ENCODE measurements at places on chromosomes 4 and X.

DNA sequence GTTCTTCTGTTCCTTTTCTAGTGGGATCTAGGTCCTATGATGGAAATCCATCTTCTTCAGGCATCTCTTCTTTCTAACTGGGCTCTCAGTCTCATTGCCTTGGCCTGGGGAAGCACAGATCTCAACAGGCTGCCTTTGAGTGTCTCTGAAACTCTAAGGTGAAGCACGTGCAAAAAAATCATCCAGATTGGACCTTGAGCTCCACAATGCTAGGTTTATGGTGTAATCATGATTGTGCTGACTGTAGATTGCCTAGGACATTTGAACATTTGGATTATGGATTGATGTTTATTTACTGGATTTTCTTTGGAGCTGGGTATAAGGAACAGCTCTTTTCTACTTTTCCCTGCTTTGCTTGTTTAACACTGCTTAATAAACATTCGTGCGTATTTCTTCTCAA is 191.5 kb upstream of the NR3C2 start:
- no peak for DNase-seq

GRCh38 chrX:11759461-11760311 is 1.6 kb downstream of the MSL3 start:
- DNase-seq, result peak; percentile 92

DNA sequence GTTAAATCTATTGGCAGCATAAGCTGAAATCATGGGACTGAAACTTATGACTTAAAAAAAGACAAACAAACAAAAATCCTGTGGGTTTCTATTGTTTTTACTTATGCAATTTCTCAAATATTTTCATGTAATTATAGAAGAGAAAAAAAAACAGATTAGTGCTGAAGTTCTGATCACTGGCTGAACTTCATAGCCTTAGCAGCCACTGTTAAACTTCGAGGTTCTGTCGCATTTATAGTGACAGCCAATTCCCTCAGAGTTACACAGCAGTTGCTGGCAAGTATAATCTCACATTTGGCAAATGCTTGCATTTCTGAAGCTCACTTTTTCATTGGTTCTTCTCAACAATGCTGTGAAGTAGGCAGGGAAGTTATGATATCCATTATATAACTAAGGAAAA is 748.9 kb upstream of the MAGEB2 start:
- no peak for DNase-seq

GRCh38 chr4:121370729-121371325 is 10.0 kb downstream of the QRFPR start:
- DNase-seq, result peak; percentile 59

DNA sequence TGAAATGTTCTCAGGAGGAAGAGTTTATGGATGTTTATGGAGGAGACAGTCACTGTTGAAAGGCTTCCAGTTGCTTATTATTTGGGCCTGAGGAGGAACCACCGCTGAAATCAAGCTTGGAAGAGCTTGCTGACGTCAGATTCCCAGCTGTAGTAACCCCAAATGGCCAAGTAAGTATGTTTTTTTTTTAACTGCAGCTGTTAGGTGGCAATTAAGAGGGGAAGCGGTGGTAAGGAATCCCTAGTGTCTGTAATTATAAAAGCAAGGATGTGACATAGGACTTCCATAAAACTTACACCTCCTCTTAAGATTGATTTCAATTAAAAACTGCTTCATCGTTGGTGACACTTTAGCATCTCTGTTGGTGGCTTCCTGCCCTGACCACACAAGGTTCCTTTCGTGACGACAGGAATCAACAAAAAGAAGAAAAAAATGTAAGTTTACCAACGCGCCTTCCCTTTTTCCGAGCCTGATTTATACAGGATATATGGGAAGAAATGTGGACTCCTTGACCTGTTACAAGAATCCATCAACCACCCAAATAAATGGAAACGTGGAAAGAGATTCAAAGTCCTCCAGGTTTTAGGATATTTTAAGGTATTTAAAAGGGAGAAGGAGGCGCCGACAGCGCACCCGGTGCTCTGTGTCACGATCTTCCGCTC is 884 bp downstream of the RELL1 start:
- DNase-seq, result peak; percentile 50

DNA sequence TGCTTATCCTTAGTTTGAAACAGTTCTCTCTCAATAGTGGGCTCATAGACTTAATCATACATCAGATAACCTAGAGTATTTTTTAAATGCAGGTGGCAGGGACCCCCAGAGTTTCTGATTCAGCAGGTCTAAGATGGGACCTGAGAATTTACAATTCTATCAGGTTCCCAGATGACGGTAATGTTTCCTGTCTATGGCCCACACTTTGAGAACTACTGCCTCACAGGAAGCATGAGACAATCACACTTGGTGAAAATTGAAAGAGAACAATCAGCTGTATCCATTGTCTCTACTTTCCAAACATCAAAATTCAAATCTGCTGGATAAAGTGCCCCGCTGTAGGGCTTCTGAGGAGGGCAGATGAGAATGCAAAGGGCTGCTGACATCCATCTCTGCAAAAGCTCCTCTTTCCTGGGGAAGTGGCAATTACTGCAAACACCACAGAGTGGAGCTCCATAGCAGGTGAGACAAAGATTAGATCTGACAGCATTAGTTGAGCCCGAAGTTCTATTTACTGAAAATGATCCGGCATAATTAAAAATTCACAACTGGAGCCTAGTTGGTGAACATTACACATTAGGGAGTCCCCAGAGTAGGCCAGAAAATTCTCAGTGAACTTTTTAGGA is 187.8 kb upstream of the MBNL3 start:
- DNase-seq, result no peak

- no peak for DNase-seq
These were observed 99.6 kb upstream of the SHOX start for GRCh38 chrX:530726-531610.

- DNase-seq, result no peak
These were observed 28.2 kb downstream of the NELFA start for GRCh38 chr4:1980561-1981041.

GRCh38 chrX:9609987-9610386 is 145.1 kb downstream of the TBL1X start:
- no peak for DNase-seq

DNA sequence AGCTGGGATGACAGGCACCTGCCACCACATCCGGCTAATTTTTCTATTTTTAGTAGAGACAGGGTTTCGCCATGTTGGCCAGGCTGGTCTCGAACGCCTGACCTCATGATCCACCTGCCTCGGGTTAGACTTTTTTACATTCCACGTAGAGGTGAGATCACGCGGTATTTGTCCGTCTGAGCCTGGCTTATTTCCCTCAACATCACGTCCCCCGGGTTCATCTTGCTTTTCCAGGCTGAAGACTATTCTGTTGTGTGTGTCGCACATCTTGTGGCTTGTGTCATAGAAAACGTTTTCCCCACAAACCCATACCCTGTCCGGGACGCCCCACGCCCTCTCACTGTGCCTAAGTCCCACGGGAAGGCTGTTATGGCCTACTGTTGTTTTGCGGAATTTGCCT is 185.3 kb downstream of the CRLF2 start:
- DNase-seq, result no peak

- DNase-seq, result peak; percentile 10
These were observed 19.3 kb upstream of the SPIN2A start for GRCh38 chrX:57156397-57157049.

DNA sequence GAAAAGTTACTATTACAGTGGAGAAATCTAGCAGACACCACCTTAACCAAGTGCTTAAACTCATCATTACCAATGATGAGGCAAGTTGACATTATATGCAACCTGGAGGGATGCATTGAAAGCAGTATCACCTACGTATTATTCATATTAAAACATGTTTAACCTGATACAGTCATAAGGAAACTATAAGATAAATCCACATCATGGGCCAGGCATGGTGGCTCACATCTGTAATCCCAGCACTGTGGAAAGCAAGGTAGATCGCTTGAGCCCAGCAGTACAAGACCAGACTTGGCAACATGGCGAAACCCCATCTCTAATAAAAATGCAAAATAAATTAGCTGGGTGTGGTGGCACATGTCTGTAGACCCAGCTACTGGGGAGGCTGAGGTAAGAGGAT is 22.3 kb upstream of the INTU start:
- DNase-seq, result no peak

DNA sequence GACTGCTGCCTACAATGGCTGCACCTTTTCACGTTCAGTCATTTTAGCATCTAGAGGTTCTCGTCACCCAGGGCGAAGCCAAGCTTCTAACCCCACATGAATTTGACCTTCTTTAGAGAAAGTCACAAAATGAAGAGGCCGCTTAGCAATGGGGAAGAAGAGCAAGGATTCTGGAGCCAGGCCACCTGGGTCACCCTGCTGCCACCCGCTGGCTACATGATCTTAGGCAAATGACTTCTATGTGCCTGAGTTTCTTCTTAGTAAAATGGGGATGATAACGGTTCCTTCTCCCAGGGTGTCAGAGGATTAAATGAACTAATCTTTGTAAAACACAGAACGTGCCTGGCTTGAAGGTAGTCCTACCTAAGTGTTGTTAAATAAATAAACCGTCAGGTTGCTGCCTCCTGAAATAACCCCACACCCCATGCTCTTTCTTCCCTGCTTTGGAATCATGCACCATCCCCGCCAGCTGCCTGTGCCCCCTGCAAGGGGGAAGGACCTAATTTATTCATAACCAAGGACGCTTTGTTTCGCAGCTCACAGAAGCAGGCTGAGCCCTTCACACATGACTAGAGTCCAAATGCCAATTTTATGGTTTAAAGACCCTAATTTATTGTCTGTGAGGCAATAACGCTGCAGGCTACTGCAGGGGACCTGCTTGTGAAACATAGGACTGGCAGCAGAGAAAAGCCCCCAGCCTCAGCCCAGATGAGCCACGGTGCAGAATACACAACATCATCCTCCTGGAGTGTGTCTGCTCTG is 28.6 kb upstream of the NSG1 start:
- no peak for DNase-seq

DNA sequence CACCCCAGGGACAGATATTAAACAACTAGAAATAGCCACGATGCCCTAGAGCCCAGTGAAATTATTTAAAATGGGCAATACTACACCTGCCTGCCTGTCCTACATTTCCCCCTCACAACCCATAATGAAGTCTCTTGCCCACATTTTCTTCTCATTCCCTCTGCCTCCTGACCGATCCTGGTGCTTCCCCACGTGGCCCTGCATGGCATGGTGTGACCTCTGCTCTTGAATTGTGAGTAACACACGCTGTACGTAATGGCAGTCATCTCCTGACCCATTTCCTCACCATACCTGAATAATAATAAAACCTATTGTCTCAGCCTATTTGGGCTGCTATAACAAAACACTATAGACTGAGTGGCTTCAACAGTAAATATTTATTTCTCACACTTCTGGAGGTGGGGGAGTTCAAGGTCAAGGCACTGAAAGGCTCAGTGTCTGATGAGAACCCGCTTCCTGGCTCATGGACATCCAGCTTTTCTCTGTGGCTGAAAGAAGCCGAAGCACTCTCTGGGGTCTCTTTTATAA is 77.0 kb upstream of the ENPP6 start:
- DNase-seq, result no peak

DNA sequence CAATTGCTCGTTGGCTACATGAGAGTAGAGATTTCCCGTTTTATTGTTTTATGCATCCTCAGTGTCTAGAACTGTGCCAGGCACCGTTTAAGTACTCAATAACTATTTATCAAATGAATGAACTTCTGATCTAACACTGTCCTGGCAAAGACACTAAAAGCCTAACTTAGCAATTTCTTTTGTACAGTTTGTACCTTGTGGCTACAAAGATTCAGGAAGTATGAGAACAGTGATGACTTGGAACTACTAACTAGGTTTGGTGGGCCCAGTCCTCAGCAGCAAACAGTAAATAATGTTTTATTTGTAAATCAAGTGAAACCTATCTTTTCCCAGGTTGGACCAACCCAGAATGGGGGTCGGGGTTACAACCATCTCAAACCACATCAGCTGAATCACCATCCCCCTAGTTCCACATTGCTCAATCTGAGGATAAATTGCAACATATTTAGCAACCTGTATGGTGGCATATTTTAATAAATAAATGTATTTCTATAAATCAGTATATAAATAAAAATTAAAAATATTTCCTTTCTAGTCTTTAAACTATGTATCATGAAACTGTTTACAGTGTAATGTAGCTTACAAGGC is 12.3 kb upstream of the SCRG1 start:
- no peak for DNase-seq

GRCh38 chrX:31223817-31224216 is 152.0 kb upstream of the FTHL17 start:
- DNase-seq, result peak; percentile 70

DNA sequence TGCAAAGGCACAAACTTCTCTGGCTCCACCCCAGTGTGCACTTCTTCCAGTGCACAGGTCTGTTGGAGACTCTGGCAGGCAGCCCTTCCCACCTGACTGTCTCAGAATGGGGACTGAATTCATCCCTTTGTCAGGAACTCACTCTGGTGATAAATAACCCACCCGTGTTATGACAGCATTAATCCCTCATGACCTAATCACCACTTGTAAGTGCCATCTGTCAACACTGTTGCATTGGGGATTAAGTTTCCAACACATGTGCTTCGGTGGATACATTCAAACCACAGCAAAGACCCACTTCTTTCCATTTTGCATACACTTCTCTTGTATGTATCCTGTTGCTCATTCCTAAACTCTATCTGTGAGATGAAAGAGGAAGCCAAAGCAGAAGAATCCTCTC is 1002.9 kb upstream of the IGFBP7 start:
- DNase-seq, result no peak

DNA sequence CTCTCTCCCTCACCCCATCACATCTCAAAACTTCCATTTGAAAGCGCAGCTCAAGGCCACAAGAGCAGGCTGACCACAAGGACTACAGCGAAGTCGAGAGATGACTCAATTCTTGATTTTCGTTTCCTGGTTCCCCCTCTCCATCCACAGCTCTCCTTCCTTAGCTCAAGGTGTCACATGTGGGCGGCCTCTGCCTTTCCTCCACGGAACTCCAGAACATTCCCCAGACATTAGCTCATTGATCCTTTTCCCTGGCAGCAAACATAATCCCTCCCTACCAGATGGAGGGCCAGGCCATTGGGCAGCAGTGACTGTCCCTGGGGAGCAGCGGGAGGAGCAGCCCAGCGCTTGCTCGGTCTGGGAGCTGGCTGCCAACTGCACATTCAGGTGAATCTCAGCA is 56.3 kb downstream of the CCDC149 start:
- peak; percentile 85 for DNase-seq

- no peak for DNase-seq
These were observed 91.4 kb downstream of the ANXA3 start for GRCh38 chr4:78642934-78643333.

DNA sequence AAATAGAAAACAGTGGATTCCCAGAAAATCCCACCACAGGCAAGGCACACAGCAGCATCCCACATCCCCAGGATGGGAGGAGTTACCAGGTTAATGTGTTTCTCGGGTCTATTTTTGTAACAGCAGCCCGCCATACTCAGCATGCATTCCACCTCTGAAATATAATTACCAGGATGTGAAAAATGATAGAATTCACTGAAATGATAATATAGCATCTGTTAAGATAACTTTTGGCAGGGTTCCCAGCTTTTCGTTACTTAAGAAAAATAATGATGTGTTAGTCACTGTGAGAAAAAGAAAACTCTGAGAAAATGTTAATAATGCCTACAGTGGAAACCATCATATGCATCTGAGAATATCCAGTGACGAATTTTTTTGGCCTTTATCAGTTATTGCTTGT is 87.1 kb downstream of the VCX2 start:
- DNase-seq, result peak; percentile 53
